ENCODE measurements at places on chromosomes 5 and 9. TPM values are rescaled to one million over a fixed set of nuclear protein-coding genes. Genes with fewer than 3 reads are reported as not detected.

- DNase-seq: no peak
These were observed 198.6 kb downstream of the TLE1 start for GRCh38 chr9:81490605-81491331.

DNA sequence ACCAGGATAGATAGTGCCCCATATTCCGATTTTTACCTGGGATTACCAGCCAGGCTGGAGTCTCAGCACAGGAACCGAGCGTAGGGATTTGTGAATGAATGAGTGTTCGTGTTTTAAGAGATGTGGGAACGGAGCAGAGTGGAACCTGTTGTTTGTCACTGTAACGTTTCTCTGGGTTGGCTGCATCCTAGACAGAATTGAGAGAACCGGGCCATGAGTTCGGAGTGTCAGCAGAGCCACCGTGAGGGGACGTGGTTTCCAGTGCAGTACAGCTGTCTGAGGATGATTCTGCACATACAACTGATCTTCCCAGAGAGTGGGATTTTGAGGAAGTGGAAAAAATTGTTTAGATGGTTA is 1.2 kb downstream of the PDE8B start:
- DNase-seq: no peak

GRCh38 chr5:160831801-160832200 is 20.2 kb downstream of the ATP10B start:
- DNase-seq: no peak

DNA sequence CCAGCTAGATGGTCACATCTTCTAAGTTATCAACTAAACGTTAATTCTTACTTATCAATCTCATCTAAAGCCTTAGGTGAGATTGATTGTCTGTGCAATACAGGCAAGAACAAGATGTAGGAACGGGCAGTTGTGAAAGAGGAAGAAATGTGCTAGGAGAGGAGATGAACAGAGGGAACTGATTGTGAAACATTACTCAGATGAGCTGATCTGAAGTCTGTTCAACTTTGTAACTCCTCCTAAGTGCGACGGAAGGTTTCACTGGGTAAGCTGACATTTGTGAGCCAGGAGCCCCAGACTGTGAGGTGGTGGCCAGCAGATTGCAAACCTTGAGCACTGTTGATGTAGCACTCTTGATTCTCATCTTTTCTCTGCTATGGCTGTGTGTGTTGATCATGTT is 204.1 kb downstream of the CD180 start:
- DNase-seq: no peak

FAM78A gene
- total RNA-seq: 59.5 TPM

EXD3 gene
- 15.4 TPM for total RNA-seq

GRCh38 chr9:122213589-122214413 is 15.0 kb downstream of the LHX6 start:
- no peak for DNase-seq

DMRTA1 gene
- total RNA-seq: 0.42 TPM
